Activated CD4-positive, CD25-positive, alpha-beta regulatory T cell treated with anti-CD3 and anti-CD28 coated beads, Interleukin-2, amount 50 U/mL, for 72 hours (primary cell): ENCODE measurements at places on chromosomes 3 and 15.

GRCh38 chr15:25989327-25989726 is 126.2 kb upstream of the ATP10A start:
- no peak for DNase-seq

DNA sequence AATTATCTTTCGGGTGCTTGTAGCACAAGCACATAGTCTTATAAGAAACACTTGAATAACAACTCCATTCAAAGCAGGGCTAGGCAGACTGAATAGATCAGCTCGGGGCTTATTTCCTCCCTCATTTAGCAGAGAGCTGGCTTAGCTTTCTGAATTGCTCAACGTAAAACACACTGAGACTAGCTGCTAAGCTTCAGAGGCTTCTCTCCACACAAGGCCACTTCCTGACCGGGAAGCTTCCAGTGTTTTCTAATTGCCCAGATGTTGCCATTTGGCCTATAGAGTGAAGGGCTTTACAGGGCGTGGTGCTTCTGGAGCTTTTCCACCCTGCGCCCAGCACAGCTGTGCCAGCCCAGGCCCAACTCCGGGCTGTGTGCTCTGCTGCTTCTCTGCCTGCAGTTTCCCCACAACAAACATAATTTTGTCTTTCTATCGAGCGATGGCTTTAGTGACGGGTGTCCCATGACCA is 16.6 kb downstream of the FAM240A start:
- DNase-seq, result no peak

DNA sequence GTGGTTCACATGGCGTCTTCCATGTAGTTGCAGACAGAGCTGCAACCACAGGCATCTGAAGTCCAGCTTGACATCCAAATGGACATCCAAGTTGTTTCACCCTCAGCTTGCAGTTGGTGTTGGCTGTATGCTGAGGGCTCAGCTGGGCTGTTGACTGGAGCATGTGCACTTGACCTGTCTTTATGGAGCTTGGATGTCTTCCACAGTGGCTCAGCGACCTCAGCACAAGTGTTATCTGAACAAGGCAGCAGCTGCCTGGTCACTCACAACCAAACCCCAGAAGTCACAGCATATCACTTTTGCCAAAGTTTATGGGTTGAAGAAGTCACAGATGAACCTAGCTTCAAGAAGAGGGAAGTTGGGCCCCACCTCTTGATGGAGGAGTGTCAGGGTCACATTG is 92.9 kb downstream of the TPRA1 start:
- DNase-seq, result no peak

GRCh38 chr3:150384296-150385212 is 23.5 kb upstream of the TSC22D2 start:
- DNase-seq, result no peak

DNA sequence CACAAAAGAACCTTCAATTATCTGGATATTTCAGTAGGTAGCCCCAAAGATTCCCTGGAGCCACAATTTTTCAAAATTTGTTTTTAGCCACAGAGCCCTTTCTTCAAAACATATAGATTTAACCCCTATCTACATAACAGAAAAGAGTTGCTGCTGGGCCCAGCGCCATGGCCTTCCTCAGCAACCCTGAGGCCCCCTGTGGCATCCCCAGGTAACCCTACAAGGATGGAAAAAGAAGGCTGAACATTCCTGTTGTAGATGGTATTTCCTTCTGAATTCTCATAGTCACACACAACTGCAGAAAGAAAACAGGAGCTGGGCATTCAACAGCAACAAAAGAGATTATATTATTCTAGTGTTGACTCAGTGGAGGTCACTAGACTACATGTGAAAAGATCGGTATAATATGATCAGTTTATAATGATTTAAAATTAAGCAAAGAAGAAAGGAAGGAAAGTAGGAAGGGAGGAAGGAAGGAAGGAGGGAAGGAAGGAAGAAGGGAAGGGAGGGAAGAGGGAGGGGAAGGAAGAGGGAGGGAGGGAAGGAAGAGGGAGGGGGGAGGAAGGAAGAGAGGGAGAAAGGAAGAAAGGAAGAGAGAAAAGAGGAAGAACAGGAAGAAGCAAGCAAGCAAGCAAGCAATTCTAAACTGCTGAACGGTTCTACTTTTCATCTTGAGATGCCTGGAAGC is 342.5 kb upstream of the NR2F2 start:
- no peak for DNase-seq

DNA sequence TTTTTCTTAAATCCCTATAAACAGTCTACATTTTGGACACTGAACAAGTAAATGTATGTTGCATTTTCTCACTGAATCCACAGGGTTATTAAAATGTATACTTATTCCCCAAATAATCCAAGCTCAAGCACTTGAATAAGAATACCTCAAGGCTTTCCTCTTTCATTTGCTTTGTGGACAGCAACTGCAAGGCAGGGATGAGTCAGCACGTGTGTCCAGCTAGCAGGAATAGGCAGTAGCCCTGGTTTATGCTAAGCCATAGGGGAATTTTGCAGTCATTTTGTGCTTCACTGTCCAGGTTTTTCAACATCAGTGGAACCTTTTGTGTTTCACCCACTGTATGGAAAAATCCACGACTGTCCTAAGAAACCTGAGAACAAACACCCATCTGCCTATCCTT is 96.7 kb upstream of the KCNMB2 start:
- DNase-seq, result no peak
